ENCODE measurements at places on chromosomes 1 and 21.

GRCh38 chr21:38293765-38294164, 37.0 kb downstream of the KCNJ15 start:
- DNase-seq = no peak

- no peak for DNase-seq
Observed at GRCh38 chr1:60071296-60071695, 2.3 kb downstream of the C1orf87 start.

- no peak for DNase-seq
Observed at GRCh38 chr1:193275773-193276172, 89.4 kb upstream of the B3GALT2 start.

GRCh38 chr1:28064064-28064463, 24.3 kb downstream of the EYA3 start:
- DNase-seq = no peak

- DNase-seq = no peak
Observed at GRCh38 chr1:11792106-11792505, 13.7 kb downstream of the MTHFR start.

- DNase-seq = no peak
Observed at GRCh38 chr1:53259932-53260331, 21.6 kb upstream of the MAGOH start.

GRCh38 chr1:185595835-185596667, 138.1 kb upstream of the HMCN1 start:
- peak; percentile 53 for DNase-seq

DNA sequence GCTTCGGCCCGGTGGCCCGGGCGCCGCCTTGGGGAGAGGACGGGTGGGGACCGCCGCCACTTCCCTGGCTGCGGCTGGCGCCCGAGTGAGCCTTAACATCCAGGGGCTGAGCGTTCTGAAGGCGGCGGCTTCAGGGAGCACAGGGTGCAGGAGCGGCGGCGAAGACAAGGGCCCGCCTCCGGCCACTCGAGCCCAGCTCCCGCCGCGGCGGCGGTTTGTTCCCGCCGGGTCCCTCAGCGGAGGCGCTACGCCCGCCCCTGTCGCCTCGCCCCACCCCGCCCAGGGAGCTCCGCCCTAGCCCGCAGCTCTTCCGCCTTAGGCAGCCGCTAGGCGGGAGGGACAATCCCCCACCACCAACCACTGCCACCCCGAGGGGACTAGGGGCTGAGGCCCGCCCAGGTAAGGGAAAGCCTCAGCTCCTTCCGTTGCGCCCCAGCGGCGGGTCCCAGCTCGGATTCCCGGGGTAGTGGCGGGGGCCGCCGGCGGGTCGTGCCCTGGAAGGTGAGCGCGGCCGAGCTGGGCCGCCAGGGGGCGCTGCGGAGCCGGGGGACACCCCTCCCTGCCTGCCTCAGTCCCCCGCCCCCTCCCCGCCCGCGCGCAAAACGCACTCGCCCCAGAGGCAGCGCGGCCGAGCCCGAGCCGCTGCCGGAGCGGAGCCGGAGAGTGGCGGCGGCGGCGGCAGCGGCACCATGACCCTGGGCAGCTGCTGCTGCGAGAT, at the start of gene FOXD2:
Gene FOXD2 (plus strand): TSS at position 598 of the 718 bp plus-strand sequence. CDS start 92 bp downstream, at position 690.
- DNase-seq = peak; percentile 87

DNA sequence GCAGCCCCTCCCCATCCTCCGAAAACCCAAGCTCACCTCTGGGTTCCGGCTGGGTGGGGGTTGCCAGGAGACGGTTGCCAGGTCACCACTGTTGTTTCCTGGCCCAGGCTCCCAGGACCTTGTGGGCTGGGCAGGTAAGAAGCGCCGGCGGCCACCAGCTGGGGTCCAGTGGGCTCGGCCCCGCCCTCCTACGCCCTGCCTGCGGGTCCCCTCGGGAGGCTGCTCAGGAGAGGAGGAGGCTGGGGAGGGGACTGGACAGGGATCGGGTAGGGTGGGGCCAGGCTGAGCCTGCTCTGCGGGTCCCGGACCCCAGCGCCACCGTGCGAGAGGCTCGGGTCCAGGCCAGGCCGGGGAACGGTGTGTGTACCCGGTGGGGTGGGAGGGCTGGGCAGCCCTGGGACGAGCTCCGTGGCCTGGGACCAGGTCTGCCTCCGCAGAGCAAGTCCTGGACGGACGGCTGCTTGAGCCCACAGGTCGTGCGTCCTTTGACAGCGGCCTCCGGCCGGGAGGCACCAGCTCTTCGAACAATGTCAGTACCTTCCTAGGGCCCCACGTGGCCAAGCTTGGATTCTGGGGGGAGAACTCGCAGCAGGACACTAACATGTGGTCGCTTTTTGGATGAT, at the start of gene TTLL10:
Gene TTLL10 (plus strand): TSS at position 88 of the 623 bp plus-strand sequence. CDS start 5,336 bp downstream, outside the sequence.
- peak; percentile 56 for DNase-seq

- no peak for DNase-seq
Observed at GRCh38 chr1:119006406-119007279, 18.5 kb upstream of the TBX15 start.

- DNase-seq = no peak
Observed at GRCh38 chr21:25986928-25987327, 183.6 kb downstream of the APP start.

DNA sequence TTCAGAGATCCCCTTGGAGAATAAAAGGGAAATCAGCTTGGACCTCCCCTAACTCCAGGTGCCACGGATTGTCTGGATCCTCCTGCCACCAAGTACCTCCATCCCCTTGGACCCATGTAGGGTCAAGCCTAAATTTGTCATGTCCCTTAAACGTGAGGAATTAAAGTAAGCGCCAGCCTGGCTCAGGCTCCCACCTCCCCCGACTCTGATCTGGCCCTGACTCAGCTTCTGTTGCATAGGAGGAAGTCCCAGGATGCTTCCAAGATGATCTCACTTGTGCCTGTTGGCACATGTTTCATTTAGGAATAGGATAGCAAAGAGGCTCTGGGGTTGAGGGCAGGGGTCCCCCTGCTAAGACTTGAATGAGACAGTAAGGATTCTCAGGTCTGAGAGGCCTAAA, 231.9 kb upstream of the JUN start:
- no peak for DNase-seq

- DNase-seq = no peak
Observed at GRCh38 chr1:213067352-213067751, 16.3 kb downstream of the RPS6KC1 start.

Data from T-cell (primary cell).